ENCODE measurements at places on chromosomes 13 and 19.
A peak's percentile ranks its signal among the peaks of the same experiment; 100 is the strongest.

DNA sequence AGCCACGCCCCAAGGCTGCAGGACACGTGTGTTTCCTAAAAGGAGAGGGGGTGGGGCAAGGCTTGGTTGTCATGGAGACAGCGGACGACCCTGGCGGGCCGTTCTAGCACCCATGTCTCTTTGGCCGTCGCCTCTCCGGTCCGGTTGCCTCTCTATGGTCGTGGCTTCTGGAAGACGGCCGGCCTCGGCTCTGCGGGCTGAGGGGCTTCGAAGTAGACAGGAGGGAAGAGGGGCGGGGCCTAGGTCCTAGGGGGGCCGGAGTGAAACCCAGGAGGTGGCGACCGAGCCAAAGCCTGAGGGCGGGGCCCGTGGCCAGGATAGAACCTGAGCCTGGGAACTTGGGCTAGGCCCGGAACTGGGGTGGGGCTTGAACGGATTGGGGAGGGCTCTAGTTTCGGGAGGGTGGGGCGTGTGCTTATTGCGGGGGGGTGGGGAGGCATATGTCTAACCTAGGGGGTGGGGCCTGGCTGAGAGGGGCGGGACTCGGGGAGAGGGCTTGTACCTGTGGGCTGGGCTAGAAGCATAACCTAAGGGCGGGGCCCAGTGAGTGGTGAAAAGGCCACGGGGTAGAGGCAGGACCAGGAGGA lies 750 bp upstream of the SLC27A1 start:
- peak; percentile 91 for DNase-seq

GRCh38 chr19:5452594-5453565 lies 2.3 kb upstream of the ZNRF4 start:
- DNase-seq: no peak

DNA sequence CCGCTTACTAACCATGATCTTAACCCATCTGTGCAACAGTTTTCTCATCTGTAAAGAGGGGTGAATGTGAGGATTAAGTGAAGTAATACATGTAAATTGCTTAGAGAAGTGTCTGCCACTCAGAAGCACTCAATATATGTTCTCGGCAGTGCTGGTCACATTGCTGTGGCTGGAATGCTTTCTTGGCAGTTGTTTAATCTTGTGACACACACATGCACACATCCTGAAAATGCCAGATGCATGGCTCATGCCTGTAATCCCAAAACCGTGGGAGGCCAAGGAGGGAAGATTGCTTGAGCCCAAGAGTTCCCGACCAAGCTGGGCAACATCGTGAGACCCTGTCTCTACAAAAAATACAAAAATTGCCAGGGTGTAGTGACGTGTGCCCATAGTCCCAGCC lies 4.9 kb upstream of the DMKN start:
- DNase-seq: no peak

- DNase-seq: no peak
Observed at GRCh38 chr13:106155411-106155810, 380.1 kb downstream of the EFNB2 start.

- no peak for DNase-seq
Observed at GRCh38 chr19:27746691-27747380, 1466.1 kb downstream of the UQCRFS1 start.

DNA sequence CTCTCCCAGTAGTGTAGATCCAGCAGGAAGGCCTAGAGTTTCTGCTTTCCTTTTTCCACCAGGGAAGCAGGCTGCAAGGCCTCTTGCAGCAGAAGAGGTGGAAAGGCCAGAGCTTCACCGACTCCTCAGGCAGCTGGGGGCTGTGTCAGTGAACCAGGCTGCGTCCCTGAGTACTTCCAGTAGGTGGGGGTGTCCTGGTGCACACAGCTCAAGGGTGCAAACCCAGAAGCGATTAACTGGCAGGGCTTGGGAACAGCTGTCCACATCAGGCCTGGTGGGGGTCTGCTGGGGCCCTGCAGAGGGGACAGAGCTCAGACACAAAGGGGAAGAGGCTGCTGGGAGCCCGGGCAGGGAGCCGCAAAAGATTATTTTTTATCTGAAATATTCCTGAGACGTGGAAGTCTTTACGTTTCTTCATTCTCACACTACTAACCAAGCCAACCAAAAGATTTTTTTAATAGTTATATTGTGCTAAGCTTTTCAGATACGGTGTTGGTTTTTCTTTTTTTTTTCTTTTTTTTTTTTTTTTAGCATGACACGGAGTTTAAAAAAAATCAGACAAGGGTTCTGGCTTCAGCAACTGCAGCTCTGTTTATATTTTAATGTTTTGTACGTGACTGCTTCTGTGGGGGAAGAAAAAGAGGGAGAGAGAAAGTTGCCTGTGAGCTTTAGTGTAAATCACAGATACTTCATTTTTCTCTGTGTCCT lies 11.0 kb downstream of the TSHZ3 start:
- DNase-seq: no peak

DNA sequence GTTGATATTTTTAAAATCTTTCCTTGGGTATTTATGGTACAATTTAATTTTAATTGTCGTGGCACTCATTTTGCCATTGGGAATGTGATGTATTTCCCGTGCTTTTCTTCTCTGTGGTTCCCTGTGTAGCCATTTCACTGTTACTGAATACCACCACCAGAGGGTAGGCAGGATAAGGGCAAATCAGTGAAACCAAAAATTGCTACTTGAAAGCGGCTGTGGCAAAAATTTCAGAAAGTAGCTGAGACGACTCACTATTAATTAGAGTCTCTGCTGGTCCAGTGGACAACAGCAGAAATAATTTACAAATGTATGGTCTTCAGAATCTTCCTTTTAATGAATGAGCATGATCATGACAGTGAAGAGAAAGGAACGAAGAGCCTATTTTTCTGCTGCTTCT lies 34.4 kb upstream of the MIR17HG start:
- peak; percentile 23 for DNase-seq

Measured in naive thymus-derived CD4-positive, alpha-beta T cell (primary cell).